Stimulated activated CD8-positive, alpha-beta memory T cell treated with anti-CD3 and anti-CD28 coated beads, Interleukin-15, amount 100 ng/mL, for 48 hours (primary cell): ENCODE measurements at places on chromosomes 5 and 9.

DNA sequence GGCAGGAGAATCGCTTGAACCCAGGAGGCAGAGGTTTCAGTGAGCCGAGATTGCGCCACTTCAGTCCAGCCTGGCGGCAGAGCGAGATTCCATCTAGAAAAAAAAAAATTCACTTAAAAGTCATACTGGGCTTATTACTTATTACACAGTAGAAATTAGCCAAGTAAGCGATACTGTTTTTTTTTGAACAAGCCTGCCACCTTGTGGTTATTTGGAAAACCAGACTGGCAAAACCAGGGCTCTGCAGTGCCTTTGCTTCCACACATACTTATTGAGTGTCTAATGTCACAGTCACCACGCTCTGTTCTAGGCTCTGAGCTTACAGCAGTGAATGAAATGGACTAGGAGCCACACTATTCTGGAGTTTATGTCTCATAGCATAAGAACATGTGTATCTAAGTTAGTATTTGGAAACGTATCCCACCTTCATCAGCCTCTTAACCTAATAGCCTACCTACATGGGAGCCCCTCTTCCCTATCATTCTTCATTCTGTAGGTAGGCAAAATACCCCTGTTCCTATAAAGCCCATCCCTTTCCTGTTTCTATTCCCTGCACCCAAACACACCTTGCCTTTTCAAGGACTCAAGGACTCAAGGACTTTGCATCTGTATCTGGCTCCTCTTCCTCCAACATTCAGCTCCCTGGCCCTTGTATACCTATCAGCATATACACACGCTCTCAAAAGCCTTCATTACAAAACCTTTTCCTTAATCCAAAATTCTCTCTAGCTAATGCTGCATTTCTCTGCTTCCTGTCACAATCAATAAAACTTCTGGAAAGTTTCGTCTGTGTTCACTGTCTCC, 13.9 kb upstream of the BASP1 start:
- DNase-seq, result no peak

GRCh38 chr5:32297181-32298058, 15.3 kb downstream of the MTMR12 start:
- DNase-seq, result no peak

- DNase-seq, result no peak
Observed at GRCh38 chr5:61675015-61675692, 343.1 kb downstream of the ZSWIM6 start.

DNA sequence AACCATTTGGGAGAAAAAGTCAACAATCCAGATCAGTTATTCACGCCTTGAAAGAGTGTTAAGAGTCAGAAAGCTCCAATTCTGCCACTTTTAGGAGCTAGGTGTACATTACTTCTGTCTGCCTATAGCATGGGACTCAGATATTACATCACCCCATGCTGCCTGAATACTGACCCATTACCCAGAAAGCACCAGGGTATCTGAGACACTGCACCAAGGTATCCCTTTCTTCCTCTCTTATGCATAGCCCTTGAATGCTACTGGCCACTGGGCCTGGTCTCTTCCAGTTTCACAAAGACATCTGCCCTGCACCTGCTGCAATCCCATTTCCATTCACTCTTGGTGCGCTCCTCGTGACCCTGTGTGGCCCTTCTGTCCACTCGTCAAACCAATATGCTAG, 2.6 kb downstream of the STRBP start:
- no peak for DNase-seq

GRCh38 chr9:92159058-92159457, 43.8 kb upstream of the SPTLC1 start:
- DNase-seq, result no peak

DNA sequence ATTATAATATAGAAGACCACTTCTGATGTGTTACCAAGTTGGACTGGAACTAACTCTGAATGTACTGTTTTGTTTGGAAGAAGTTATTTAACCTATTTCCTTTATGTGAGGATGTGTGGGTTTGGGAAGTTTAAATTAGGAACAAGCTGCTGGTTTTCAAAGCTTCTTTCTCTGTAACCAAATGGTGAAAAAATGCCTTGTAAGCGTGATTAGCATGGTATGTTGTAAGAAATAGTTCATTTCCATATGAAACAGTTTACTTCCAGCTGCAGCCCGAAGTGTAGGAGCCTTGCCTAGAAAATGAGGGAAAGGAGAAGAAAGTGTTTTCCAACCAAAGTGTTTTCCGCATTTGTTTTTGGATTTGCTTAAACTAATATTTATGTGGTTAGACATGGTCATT, 36.0 kb downstream of the TTC1 start:
- DNase-seq, result no peak

- no peak for DNase-seq
Observed at GRCh38 chr5:129653057-129653375, 94.9 kb upstream of the MINAR2 start.

DNA sequence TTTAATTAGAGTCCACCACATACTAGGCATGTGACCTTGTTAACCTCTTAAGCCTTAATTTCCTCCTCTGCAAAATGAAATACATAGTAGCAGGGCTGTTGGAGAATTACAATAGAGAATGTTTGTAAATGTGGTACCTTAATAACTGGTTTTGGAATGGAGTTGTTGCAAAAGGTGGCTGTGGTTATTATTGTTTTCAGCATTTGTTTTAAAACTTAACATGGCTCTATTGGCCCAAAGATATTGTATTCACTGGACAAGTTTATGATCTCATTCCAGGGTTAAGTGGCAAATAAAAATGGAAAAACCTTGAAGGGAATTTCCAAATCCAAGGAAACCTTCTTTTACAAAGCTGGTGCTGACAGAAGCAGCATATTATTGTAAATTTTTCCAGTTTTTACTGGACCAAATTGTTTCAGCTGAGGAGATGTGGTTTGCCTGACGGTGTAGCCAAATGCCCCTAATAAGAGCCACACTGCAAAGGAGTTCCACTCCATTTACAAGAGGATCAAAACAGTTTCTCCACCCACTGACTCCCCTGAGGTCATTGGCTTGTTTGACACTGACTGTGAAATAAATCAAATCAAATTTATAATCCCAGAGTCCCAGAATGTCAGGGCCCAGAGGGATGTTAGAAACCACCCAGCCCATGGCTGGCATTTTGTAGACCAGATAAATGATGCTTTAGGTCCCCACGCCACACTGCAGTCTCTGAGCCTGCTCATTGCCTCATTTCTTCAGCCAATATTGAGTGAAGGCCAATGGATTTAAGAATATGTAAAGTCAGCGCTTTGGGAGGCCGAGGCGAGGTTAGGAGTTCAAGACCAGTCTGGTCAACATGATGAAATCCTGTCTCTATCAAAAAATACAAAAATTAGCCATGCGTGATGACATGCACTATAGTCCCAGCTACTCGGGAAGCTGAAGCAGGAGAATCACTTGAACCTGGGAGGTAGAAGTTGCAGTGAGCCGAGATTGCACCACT, 45.2 kb downstream of the ADRA1B start:
- DNase-seq, result no peak

DNA sequence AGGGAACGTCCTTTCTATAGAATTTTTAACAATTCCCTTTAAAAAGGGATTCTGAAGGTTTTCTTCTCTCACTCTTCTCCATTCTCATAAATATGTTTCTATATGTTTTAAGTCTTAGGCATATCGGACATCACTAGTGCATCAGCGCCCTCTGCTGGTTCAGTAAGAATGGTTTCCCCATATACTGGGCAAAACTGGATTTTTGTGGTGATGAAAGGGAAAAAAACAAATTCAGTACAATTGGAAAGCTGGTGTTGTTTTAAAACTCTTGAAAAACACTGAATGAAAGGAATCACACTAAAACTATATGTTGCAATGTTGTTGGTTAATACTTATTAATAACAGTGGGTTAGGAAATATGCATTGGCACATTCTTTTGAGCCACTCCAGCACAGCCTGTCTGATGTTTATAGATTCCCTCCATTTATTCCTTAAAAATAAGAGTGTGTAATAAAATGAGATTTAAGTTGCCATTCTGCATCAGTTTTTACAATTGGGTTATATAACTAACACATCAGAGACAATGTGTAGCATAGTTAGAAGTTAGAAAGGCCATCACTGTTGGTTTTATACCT, 15.8 kb downstream of the CWC27 start:
- peak; percentile 21 for DNase-seq

DNA sequence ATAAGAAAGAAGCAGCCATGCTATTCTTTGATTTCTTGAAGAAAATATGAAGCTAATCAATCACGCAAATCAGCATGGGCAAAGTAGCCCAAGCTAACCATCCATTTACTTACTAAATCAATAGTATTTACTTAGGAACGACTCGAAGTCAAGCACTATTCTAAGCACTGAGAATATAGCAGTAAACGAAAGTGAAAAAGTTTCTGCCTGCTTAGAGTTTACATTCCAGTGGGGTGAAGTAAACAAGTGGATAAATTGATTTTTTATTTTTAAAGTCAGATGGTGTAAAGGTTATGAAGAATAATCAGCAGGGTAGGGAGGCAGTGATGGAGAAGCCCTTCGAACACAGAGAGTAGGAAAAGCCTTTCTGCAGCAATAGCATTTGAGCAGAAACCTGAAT, 5.5 kb downstream of the TSTD2 start:
- no peak for DNase-seq

DNA sequence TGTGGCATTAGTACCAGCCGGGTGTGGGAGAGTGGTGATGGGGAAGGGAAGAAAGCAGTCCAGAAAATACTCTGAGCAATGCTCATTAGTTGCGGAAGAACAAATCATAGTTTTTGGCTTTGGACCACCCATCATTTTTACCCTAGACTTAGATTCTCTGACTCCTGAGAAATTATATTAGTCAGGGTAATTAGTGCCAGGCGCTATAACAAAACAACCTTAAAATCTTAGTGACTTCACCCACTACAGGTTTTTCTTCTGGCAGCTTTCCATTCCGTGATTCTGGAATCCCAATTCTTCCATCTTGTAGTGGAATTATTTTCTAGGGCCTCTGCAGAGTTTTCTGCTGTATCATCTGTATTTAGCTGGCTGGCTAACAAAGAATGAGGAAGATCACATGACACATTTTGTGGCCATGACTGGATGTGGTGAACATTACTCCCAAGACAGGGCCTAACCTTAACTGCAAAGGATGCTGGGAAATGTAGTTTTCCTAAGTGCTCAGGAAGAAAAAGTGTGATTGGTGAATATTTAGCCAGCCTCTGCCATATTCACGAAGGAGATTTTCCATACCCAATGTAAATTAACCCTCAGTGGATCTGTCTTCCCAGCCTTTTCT, 373.0 kb upstream of the MEF2C start:
- DNase-seq, result no peak

GRCh38 chr5:1728846-1729245, 70.8 kb downstream of the MRPL36 start:
- no peak for DNase-seq

DNA sequence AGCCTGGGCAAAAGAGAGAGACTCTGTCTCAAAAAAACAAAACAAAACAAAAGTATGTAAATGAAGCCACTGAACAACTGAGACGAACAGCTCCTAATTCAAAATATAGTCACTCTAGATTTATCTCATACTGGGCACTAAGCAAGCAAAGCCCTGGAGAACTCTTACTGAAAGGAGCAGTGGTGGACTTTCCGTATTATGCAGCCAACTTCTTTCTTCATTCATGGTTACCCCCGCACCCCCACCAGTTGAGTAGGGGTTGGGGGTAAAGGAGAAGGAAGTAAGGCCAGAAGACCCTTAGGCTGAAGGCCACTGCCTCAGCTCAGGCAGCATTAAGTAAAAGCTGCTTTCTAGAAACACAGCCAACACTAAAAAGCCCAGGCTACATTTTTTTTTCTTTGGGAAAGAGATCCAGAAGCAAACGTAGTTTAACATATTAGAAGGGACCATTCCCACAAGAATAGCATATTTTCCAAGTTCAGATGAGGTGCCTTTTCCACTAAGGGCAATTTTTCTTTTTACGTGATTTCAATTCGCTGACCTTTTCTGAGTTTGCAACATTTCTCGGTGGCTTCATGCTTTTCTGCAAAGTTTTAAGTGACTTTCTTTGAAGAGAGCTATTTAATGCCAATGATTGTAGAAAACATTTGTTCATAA, 55.3 kb downstream of the MAPKAP1 start:
- DNase-seq, result no peak

DNA sequence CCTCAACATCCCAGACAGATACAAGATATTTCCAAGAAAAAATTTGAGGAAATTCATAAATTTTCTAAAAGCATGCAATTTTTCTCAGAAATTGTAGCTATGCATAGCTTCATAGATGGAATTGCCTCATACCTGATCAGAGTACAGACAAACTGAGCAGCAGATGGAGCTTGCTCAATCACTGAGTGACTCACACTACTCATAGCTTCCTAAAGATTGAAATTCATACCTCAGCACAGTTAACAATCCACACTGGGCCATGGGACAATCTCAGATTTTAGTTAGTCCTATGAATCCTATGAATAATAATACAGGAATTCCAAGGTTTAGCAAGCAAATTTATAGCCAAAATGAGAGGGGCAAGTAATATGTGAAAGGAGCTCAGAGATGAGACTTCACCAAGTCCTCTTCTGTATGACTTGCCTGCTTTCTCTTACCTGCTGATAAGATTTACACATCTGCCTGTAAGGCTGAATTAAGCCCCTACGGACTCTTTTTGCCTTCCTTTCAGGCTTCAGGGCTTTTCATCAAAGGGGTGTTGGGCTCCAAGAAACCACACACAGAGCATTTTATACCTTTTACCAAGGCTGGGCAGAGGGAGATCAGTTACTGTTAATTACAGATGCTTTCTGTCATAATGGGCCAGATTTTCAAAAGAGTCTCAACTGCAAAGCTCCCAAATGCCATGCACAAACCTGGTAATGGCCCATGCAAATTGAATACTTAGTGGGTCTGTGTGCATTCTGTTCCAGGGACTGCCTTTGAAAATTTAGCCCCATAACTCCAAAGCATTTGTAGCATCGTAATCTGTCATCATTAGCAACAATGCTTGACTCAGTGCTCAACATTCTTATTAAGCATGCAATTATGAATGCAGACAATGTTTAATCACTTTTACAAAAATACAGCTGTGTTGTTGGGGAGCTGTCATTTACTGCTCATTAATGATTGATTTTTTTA, 439.3 kb downstream of the DTWD2 start:
- no peak for DNase-seq

GRCh38 chr5:82931110-82931509, 146.1 kb downstream of the TMEM167A start:
- DNase-seq, result no peak

GRCh38 chr5:72093217-72093616, 14.1 kb upstream of the MAP1B start:
- DNase-seq, result no peak

DNA sequence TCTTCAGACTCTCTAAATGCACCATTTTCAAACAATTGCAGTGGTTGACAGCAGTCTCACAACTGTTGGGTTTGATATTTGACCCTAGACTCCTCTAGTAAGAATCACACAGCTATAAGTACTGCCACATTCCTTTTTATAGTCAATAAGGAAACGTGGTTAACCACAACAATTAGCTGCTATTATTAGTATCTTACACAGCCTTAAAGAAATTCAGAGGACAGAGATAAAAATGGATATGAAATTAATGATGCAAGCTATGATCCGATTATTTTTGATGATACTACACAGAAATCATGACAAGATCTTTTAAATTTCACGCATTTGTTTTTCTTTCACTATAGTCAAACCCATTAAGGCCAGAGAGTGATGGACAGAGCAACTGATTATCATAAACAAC, 288.6 kb upstream of the C9orf72 start:
- DNase-seq, result no peak
